ENCODE measurements at places on chromosomes 12 and 14.

DNA sequence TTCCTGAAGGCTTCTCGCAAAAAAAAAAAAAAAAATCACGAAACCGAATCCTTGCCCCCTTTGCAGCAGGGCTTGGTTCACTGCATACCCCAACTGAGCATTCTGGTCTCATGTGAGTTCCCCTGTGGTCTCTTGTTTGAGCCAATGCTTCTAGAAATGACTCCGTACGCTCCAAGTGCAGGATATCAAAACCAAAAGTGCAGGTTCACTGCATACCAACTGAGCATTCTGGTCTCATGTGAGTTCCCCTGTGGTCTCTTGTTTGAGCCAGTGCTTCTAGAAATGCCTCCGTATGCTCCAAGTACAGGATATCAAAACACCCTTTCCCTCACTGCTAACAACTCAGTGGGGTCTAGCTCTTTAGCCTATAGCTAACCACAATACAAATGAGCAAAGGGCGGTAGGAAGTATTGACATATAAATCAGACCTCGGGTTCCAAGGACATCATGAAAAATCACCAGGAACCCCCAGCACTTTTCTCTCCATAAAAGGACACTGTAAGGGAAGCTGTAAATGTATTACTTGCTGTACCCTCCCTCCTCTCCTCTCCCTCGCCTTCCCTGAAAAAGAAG, 206.3 kb upstream of the NOS1 start:
- no peak for ATAC-seq

GRCh38 chr14:89004166-89004565, 179.7 kb downstream of the TTC8 start:
- no peak for ATAC-seq

GRCh38 chr12:26046203-26046602, 78.6 kb downstream of the BHLHE41 start:
- ATAC-seq = no peak

- ATAC-seq = no peak
Measured at GRCh38 chr12:54975875-54976274, 8.7 kb downstream of the TESPA1 start.

DNA sequence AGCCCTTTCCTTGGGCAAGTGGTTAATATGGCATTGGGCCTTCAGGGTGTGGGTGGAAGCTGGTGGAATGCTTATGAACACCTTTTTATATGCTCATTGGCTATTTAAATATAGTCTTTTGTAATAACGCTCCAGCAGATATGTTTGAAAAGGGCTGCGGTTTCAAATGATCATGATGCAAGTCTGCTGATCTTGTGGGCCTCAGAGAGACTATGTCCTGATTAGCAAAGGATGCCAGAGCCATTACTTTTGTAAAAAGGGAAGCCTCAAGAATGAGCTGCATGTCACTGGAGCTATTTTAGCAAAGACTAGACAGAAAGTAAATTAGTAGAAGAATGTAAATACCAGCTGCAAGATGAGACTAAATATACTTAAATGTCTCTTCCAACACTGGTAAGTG, 200.5 kb downstream of the GXYLT1 start:
- ATAC-seq = no peak

GRCh38 chr12:22083167-22083566, 37.1 kb downstream of the CMAS start:
- ATAC-seq = no peak

GRCh38 chr14:78498062-78498595, 328.0 kb downstream of the NRXN3 start:
- no peak for ATAC-seq

DNA sequence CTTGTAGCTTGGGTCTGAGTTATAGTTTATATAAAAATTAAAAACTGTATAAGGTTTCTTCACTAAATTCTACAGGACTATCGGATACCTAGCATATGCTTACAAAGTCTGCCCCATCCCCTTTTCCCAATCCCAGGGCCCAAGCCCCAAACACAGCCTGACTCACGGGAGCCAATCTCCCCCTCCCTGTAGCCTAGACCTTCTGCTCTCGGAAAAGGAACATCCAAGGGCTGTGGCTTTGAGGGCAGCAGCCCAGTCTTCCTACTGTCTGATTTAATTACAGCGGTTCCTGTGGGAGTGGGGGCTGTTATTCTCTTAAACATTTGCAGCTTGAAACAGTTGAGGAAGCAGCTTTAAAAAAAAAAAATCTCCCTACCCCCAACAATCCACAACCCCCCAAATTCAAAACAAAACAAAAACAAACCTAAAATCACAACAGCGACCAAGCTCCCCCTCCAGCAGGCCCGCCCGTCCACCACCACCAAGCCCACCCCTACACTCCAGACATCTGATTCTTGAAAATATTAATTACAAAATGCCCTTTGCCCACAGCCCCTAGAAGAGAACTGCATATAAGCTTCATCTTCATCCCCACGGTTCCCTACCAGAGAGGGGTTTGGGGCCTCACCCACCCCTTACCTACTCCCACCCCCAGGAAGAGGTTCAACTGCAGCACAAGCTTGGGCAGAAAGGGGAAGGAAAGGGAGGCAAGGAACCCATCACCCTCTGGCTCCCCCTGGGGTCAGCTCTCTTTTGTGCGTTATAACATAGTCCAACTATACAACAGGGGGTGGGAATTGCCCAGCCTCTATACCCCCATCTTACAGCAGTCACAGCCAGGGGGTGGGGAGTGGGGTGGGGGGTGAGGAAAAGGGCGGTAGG, 1.1 kb upstream of the PRKAG1 start:
- ATAC-seq = no peak

- peak; percentile 71 for ATAC-seq
Measured at GRCh38 chr12:10140001-10140400, 10.0 kb upstream of the CLEC7A start.

GRCh38 chr12:104692557-104693218, 235.9 kb downstream of the CHST11 start:
- ATAC-seq = no peak

GRCh38 chr12:4802841-4803240, 82.6 kb downstream of the GALNT8 start:
- ATAC-seq = no peak

DNA sequence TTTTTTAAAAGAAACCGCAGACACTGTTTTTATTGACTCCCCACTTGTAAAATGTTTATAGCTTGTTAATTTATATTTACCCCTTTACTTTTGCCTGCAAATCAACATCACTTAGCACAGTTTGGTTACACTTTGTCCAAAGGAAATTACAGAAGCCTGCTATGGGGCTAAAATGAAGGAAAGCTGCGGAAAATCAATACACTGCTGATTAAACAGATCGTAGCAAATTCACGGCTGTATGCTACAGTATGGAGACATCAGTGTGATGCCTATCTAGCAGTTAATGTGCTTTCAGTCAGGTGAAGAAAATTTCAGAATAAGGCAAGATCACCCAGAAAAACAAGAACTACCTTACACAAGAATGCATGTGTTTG, 110.0 kb downstream of the FOXG1 start:
- no peak for ATAC-seq

DNA sequence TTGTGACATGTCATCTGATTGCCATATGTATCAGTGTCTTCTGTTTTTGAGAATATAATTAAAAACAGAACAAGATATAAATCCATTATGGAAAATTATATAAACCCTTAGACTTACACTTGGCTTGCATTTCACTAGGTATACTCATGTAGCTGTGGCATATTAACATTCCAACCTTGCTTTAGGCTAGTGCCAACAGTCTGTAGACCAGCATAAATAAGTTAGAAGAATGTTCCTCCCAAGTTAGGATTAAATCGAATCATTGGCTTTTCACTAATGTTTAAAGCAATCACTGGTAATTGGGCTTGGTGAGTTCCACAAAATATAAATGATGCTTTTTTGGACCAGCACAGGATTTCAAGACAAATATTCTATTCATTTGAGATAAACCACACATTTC, 103.0 kb downstream of the LIN7A start:
- no peak for ATAC-seq

- ATAC-seq = no peak
Measured at GRCh38 chr14:49512571-49512970, 73.6 kb downstream of the RPS29 start.

- ATAC-seq = no peak
Measured at GRCh38 chr14:104143521-104144452, 5.4 kb downstream of the KIF26A start.

- ATAC-seq = no peak
Measured at GRCh38 chr12:92505254-92506231, 197.2 kb upstream of the PLEKHG7 start.

DNA sequence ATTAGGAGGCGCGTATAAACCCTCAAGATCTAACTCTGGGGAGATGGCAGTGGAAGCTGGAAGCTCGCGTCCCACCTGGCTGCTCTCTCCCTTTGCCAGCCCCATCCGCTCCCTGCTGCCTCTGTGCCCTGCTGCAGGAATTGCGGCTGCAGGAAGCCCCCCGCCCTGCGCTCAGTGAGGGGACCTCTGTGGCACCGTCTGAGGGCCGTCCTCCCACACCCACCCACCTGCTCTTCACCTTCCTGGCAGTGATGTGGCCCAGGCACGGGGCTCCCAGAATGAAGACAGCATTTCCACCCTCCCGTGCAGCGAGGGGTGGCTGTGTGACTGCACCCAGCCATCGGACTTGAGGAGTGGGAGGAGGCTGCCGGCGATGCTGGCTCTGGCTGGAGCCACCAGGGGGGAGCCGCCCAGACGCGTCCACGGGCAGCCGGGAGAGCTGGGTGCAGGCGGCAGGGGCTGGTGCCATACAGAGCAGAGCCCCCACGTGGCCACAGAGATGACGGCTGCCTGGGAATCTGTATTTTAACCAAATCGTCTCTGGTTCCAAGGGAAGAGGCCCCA, 28.3 kb upstream of the GALNT9 start:
- ATAC-seq = no peak

GRCh38 chr14:85934886-85935254, 404.9 kb downstream of the FLRT2 start:
- no peak for ATAC-seq

- ATAC-seq = no peak
Measured at GRCh38 chr14:66884149-66884548, 305.1 kb upstream of the GARIN2 start.

GRCh38 chr14:96502621-96503305, 581 bp downstream of the PAPOLA start:
- peak; percentile 51 for ATAC-seq

GRCh38 chr12:50232771-50233209, 50.5 kb downstream of the LIMA1 start:
- ATAC-seq = no peak

DNA sequence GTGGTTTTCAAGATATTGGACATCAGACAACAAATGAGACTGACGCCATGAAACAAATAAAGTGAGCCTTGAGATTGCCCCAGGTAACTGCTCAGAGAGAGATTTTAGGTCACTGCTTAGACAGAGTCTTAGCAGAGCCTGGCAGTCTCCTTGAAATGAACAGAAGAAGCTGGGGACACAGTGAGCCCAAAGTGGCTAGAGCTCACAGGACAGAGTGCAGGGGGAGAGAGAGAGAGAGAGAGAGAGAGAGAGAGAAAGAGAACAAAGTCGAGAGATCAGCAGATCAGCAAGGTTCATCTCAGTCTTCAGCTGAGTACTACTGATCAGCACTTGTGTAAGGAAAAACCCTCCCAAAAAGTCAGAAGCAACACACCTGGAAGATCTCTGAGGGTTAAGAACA, 147.4 kb downstream of the RMST start:
- ATAC-seq = no peak

- ATAC-seq = no peak
Measured at GRCh38 chr12:123064366-123064765, 83.9 kb downstream of the ARL6IP4 start.

DNA sequence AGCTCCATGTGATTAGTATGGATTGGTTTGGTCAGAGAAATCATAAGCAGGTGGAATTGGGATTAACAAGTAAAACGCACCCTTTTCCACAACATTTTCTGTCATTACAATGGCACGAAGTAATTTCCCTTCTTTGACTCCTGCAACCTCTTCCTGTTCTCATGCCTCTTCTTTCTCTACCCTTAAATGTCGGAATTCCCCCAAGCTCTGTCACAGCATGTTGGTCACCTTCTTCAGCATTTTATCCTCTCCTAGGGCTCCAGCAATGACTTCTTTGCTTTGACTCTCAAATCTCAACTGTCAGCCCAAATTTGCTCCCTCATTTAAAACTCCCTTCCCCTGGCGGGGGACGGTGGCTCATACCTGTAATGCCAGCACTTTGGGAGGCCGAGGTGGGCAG, 5.3 kb upstream of the GRIP1 start:
- no peak for ATAC-seq
